ENCODE measurements at places on chromosomes 5 and 9. TPM values are rescaled to one million over a fixed set of nuclear protein-coding genes. Genes with fewer than 3 reads are reported as not detected.
A peak's percentile ranks its signal among the peaks of the same experiment; 100 is the strongest.

- peak; percentile 58 for DNase-seq
Measured at GRCh38 chr5:21574961-21575360, 1278.2 kb downstream of the CDH12 start.

DNA sequence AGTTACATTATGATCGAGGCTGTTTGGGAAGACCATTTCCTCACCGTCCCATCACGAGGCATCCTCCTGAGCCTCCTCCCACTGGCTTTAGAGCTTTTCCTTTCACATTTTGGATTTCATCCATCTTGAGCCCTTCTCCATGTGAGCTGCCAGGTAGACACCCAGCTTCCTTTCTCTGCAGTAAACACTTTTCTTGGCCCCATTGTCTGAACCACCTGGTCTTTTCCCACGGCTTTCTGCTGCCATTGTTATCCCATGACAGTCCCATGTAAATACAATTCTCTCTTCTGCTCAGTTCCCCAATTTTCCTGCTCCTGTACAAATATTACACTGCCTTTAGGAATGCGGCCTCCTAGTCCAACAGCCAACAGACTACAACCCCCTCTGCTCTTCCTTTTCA lies 24.1 kb downstream of the UBE2QL1 start:
- DNase-seq: no peak

- DNase-seq: no peak
Measured at GRCh38 chr5:132334812-132335211, 34.7 kb upstream of the SLC22A5 start.

GRCh38 chr9:34589636-34590380 lies at the start of gene CNTFR:
CNTFR (minus strand) TSS chr9:34589724; CDS start chr9:34568981, 20,743 bp downstream.
- peak; percentile 76 for DNase-seq

DNA sequence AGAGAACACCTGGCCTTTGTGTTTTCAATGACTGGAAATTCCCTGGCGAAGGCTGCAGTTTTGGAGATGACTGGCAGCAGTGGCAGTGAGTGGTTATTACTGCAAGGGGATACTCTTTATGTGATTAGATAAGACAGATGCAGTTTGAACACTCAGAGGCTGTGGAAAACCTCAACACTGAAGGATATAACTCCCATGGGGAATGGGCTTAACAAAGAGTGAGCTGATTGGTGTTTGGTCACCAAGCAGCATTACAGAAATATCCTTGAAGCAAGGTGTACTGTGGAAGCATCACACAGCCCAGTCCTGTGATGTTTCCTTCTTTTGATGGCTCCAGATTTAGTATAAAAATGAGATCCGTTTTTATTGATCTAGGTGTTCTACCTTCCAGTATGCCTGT lies 490.7 kb upstream of the PTPRD start:
- no peak for DNase-seq

FABP6 gene
- not detected for total RNA-seq

DENND1A gene
- total RNA-seq: 24.0 TPM

All from tongue (tissue), 3 donors.